Retinal pigment epithelial cell (primary cell): ENCODE measurements at places on chromosomes 4 and X.

GRCh38 chr4:185825737-185826136 lies 13.7 kb upstream of the SORBS2 start:
- DNase-seq, result no peak

DNA sequence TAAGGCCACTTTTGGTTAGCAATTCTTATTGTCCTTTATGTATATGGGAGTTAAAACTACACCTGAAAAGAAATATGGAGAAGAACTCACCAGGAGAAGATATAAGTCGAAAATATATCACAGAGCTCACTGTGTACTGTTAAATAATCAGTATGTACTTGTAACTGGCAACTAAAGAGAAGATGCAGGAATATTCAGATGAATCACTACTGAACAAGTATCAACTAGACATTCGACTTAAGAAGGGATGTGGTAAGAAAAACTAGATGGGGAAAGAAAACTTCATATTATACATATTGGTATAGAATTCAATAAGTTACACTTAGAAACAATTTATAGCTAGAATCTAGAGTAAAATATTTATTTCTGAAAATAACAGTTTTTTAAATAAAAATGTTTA lies 230.0 kb downstream of the CAMK2D start:
- DNase-seq, result no peak

- no peak for DNase-seq
Measured at GRCh38 chrX:38636949-38637819, 75.8 kb downstream of the TSPAN7 start.

DNA sequence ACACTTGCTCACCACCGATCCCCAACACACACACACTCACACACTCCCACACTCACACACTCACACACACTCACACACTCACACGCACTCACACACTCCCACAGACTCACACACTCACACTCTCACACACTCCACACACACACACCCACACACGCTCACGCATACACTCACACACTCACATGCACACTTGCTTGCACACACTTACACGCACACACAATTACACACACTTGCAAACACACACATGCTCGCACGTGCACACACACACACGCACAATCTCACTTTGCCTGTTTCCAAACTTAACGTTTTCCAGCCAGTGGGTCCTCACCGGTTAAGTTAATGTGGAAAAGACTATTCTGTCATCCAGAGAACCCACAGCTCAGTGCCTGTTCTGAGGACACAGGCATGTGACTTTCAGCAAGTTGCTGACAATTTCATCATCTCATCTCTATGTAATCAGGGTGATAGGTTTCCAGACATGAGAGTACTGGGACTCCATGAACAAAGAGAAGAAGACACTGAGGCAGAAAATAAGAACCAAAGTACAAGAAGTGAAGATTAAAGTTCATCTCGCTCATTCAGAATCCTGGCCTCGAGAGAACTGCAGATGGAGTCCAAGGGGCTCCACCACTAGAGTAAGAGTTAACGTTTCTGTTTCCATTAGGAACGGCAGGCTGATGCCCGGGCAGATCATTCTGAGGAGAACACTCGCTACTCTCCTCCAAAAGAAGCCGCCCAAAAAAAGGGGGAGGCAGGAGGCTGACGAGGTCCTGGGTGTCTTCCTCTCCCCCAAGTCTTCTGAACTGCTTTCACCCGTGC lies 153.2 kb upstream of the FRG1 start:
- no peak for DNase-seq

DNA sequence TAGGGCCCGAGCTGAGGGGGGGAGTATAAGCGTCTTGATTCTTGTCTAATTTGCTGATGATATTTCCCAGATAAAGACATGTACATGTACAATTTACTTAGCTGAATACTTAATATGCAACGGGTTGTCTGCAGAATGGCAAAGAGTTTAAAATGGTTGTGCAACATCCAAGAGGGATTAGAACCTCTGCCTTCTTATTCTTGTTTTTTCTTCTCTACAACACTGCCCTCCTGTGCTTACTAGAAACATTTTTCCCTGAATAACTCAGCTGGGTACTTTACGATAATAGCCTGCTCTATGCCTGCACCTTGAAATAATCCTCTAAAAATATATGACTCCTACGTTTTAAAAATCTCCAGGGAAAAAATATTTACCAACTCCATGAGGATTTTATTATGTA lies 41.8 kb downstream of the INTS12 start:
- peak; percentile 30 for DNase-seq

- no peak for DNase-seq
Measured at GRCh38 chr4:74338792-74339333, 26.1 kb upstream of the EREG start.

DNA sequence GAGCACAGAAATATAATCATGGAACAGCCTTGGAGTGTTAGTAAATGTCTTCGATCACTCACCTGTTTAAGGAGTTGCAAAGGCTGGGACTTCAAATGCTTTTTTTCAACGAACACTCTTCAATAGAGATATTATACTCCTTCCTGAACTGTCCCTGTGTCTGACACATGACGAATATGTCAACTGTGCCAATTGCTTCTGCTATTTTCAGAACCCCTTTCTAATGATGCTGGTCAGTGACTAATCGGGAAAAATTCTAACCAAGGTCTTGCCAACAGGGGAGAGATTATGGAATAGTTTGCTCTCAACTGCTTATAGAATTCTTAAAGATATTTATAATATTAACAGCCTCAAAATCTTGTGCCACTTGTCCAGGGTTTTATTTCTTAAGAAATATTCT lies 8.5 kb upstream of the KLHL34 start:
- DNase-seq, result peak; percentile 59

DNA sequence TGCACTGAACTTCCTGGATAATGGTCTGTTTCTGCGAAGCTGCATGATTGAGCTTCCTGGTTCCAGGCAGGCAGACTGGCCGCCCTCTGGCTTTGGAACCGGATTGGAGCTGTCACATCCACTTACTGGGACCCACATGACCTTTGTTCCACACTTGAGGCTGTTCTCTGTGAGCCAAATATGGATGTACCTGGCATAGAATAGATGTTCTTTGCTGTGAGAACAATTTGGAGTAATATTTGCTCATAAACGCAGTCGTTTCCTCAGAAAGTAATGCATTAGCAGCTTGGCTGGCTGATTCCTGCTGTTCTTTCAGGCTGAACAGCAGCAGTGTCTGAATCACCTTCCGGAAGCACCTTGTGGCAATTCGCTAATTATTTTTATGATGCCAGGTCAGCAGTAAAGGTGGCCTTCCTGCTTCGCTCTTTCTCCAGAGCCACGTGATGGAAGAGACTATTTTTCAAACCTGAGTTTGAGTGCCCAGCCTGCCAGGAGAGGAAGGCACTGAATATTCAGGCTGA lies 78.1 kb upstream of the BOD1L1 start:
- DNase-seq, result peak; percentile 13
